ENCODE measurements at places on chromosomes 1 and 21.

GRCh38 chr1:56057466-56058405, 521.6 kb downstream of the PLPP3 start:
- DNase-seq: no peak

- DNase-seq: no peak
Observed at GRCh38 chr1:82015444-82015843, 214.7 kb downstream of the ADGRL2 start.

DNA sequence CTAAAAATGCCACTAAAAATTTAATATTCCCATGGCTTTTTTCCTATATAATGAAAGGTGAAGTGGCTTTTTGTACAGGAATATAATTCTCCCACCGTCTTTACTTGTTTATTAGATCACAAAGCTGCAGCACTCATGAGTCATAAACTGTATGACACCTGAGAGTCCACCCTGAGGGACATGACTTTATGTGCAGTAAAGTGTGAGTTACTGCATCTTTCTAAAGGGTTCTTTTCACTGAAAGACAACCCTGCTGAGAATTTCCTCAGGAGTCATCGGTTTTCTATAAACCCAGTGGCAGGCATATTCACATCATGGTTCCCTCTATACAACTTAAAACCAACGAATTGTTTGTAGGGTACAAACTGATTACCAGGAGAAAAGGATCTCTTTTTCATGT, 77.4 kb downstream of the APP start:
- no peak for DNase-seq

- DNase-seq: no peak
Observed at GRCh38 chr1:116585886-116586285, 15.1 kb upstream of the CD58 start.

DNA sequence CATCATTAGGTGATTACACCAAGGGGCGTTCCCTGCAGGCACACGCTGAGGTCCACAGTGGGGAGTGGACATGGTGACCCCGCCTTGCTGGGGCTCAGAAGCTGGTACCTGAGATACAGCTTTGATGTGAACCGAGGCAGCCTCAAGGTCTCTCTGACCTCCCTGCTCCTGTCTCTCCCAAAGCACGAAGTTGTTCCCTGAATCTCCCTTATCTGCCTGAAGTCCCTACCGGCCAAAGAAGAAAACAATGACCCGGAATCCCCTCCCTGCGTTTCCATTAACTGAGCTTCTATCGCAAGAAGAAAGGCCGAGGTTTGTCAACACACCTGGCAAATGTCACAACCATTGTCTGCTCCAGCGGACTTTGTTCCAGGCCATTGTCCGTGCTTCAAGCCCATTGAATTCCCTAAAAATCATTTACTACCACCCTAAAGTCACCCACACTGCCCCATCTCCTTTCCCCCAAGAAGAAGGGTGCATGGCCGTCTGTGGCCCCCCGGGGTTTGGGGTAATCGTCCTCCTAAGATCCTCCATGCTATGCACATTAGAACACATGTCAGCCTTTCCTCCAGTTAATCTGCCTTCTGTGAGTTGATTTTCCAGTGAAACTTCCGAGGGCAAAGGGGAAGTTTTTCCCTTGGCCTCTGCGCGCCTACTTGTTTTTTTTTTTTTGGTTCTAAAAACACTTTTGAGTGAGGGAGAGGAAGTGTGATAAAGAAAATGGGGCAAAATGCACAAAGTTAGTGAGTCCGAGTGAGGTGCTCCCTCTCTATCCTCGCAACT, 48.1 kb upstream of the COL18A1 start:
- no peak for DNase-seq

DNA sequence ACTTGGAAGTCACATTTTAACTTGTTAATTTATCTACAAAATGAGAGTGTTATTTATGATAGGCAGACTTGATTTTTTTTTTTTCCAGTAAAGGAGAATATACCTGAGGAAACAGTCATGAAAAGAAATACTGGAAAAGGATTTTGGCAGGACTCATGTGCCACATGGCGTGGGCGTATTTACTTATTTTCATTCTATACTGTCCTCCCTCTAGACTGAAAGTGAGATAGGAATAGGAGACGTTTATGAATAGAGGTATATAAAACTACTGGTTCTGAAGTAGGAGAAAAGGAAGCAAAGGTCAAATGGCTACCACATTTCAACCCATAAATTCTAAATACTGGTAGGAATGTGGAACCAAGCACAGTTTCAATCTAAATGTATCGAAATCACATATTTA, 94.8 kb upstream of the MPC2 start:
- DNase-seq: no peak

DNA sequence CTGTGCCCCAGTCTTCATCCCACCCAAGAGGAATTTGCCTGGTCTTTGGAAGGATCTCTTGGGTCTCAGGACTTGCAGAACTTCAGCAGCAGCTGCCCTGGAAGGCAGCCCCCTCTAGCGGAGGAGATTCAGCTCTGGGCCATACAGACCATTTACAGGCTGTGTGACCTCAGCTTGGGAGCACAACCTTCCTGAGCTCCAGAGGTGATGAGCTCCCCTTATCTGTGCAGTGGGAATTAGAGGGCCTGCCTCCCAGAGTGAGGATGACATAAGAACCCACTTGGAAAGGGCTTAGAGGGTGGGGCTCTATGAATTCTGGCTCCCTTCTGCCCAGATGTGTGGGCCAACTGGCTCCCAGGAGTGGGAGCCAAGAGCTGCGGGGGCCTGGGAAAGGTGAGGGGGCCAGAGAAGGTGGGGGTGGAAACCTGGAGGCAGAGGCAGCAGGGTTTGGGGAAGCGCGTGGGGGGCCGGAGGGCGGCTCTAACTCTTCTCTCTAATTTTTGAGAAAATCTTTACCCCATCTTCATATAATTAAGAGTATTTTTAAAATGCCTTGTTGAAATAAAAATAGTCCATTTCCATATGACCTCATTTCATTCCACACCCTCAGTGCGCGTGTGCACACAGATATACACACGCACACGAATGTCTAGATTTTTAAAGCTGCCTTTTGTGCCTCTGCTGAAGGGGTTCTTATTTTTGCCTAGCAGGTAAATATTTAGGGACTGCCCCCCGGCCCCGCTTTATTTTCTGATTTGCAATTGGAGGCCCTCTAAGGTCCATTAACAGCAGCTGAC, 21.5 kb downstream of the EPHB2 start:
- DNase-seq: no peak

DNA sequence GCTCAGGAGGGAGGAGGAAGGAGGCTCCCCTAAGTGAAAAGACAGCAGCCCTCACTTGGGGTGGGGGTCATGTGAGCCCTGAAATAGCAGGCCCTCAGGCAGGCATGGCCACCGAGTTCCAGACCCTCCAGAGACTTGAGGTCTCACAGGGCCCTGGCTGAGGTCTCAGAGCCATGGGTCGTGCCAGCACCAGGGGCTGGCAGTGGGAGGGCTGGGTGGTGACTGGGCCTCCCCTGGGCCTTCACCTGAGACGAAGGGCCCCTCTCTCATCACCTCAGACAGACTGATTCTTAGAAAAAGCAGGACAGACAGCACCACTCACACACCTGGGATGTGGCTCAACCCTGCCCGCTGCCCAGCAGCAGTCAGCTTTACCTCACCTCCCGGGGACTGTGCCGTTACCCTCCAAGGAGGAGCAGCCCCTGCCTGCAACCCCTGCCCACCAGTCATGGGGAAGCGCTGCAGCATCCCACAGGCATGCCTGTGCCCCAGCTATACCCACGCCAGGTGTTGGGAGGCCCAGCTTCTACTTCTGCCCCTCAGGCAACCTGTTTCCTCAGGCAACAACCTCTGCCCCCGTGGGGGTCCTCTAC, 42.6 kb upstream of the LRP8 start:
- DNase-seq: peak; percentile 75

- DNase-seq: no peak
Observed at GRCh38 chr21:22711636-22712035, 1713.4 kb downstream of the NCAM2 start.

DNA sequence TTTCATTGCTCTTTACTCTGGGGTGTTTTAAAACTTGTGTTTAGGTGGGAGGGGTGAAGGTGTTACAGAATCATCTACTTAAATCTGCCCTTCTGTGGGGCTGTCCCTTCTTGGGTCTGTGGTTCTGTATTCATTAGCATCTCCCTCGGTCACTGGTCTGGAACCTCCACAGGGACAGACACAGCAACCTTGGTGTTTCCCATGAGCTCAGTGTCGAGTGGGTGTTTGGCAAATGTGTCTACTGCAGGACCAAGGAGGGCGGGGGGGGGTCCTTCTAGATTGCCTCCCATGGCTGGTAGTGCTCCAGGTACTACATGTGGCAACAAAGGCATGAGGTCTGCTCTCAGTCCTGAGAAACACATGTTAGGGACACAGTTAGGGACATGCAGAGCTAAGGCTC, 273.4 kb downstream of the PCP4 start:
- DNase-seq: no peak

DNA sequence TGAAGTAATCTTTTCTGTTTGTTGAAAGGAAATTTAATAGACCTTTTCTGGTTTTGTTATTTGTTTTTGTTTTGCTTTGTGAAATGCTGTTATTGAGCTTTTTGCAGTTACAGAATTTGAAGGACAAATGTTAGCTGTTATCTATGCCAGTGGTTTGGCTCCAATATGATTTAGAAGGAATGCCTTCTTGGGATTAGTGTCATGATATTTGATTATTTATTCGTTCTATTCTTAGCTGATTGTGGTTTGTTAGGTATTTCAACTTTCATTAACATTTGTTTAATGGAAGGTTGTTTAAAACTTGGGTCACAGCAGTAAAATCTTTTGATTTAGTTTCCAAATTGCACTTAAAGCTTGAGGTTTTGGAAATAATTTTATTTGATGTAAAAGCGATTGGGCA, 33.5 kb downstream of the ADGRL2 start:
- DNase-seq: no peak

GRCh38 chr1:214306269-214306668, 25.3 kb downstream of the SMYD2 start:
- DNase-seq: no peak

- no peak for DNase-seq
Observed at GRCh38 chr1:87201768-87202167, 126.9 kb upstream of the LMO4 start.

DNA sequence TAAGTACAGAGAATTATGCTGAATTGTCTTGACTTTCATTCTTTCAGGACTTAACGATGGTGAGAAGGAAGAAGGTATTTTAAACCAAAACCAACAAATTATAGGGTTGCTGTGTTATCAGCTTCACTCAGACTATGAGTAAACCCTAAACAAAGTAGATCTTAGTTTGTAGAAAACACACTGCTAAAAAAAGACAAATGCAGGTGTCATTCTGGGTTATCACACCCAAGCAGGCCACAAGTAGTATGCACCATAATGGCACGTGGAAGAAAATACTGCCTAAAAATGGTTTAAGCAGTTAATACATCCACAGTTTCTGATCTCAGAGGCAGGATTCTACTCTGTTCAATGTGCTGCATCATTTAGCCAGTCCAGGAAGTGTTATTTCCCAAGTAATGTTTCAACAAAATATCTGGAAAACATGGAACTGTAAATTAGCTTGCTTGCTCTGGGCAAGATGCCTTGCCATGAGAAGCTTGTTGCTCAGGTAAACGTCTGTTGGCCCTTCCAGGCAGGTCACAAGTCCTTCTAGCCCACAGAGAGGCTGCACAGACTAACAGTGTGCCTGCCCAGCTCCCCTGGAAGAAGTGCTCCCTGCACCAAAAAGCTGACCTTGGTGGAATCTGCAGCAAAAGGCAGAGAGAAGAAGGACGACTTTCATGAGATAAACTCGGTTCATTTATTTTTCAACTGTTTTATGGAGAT, 4.1 kb downstream of the DIPK1A start:
- no peak for DNase-seq

DNA sequence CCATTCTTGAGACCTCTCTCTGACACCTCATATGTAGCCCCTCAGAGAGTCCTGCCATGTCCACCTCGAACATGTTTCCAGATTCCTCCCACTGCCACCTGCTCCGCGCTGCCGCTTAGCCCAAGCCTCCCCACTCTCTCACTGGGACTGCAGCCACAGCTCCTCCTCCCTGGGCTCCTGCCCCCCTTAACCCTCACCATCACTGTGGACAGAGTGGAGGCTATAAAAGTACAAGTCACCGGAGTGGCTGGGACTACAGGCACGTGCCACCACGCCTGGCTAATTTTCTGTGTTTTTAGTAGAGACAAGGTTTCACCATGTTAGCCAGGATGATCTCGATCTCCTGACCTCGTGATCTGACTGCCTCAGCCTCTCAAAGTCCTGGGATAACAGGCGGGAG, 77.0 kb downstream of the VWA5B1 start:
- no peak for DNase-seq

GRCh38 chr1:205438213-205439158, 16.6 kb upstream of the LEMD1 start:
- DNase-seq: no peak

- no peak for DNase-seq
Observed at GRCh38 chr1:43990271-43991199, 864 bp upstream of the CCDC24 start.

GRCh38 chr1:55610203-55610602, 395.0 kb upstream of the USP24 start:
- DNase-seq: no peak

GRCh38 chr1:19534281-19534680, 48.9 kb upstream of the CAPZB start:
- no peak for DNase-seq

DNA sequence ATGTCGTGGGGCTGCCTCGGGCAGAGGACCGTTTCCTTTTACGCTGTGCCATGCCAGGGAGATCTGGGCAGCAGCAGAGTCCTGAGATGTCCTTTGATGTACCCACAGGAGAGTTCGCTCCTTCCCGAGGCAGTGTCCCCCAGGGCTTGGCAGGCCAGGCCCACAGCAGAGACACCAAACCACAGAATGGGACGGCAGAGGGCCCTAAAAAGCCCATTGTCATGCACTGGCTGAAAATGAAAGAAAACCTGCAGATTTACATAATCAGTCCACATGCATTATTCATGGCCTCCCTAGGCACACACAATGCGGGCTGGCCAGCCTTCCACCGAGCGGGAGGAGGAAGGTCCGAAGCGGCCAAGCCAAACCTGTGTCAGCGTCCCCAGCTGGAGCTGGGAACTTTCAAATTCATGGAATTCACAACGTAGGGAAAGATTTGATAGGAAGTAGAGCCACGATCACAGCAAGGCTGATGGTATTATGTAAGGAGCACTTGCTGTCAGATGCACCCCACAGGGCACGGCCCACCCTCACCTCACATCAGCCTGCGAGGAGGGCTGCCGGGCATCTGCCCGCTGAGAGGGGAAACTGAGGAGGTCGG, 25.3 kb upstream of the EFHD2 start:
- DNase-seq: no peak

GRCh38 chr21:39869141-39869818, 2.0 kb downstream of the PCP4 start:
- no peak for DNase-seq

DNA sequence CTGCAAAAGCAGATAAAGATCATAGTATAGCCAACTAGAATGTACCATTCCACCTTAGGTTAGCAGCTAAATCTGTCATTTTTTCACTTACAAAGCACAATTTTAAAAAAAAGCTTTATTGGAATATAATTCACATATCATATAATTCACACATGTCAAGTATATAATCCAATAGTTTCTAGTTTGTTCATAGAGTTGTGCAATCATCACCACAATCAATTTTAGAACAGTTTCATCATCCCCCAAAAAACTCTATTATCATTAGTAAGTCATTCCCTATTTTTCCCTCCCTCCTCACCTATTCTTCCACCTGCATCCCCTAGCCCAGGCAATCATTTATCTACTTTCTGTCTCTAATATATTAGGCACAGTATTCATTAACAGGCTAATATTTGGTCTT, 32.0 kb upstream of the INSL5 start:
- no peak for DNase-seq

- no peak for DNase-seq
Observed at GRCh38 chr1:118290571-118290970, 105.5 kb upstream of the SPAG17 start.
